ENCODE measurements at places on chromosomes 16 and 17. TPM values are rescaled to one million over a fixed set of nuclear protein-coding genes. Genes with fewer than 3 reads are reported as not detected.

DNA sequence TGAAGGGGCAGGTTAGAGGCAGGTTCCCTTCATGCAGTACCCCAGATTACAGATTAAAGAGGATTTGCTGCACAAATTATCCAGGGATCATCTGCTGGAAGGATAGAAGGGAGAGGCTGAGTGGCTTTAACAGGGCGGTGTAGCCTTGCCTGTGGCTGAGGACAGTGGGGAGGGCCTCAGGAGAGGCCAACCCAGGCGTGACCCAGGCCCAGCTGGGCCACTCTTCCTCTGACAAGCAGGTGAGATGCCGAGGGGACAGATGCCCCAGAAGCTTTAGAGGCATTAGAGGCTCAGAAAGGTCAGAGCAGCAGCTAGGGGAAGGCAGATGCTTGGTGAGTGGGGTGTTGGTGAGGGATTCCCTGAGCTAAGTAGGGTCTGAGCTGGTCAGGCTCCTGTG is 18.1 kb upstream of the MTMR4 start:
- H3K4me1 ChIP-seq = peaks cover 40% of the 10 kb centered on the region
- H3K27ac ChIP-seq = no peak overlapping the region

- DNase-seq = no peak
- peak overlapping the region; percentile 100 for H3K27ac ChIP-seq
- H3K4me3 ChIP-seq = no peak overlapping the region
- peaks cover 97% of the 10 kb centered on the region for H3K4me1 ChIP-seq
These were observed 15.7 kb upstream of the MTSS2 start for GRCh38 chr16:70701596-70701995.

- H3K4me3 ChIP-seq = no peak overlapping the region
- H3K4me1 ChIP-seq = peaks cover 8% of the 10 kb centered on the region
- no peak for DNase-seq
These were observed 104.6 kb upstream of the ZFHX3 start for GRCh38 chr16:73152386-73153125.

DNA sequence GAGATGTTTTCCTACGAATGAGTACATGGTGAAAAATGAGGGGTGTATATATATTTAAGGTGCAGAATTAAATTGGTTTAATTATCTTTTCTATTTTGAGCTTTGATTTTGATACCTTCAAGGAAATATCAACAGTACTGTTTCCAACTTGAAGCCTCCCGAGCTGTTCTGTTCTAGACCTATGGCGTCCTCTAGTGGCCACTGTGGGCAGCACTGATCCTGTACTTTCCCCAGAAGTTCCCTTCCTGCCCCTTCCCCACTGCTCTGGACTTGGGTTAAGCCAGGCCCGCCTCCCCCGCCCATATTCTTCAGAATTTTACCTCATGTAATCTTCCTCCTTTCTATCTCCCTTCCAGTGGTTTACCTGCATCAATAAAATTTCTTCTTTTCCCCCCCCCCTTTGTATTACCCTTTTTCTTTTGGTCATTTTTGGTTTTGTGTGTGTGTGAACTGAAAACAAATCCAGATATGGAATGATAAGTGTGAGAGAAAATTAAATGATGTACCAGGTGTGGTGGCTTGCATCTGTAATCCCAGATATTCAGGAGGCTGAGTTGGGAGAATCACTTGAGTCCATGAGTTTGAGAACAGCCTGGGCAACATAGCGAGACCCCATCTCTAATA is 1643.5 kb downstream of the TP53TG3F start:
- H3K27ac ChIP-seq = no peak overlapping the region
- no peaks in the 10 kb centered on the region for H3K4me1 ChIP-seq
- no peaks in the 10 kb centered on the region for H3K36me3 ChIP-seq
- no peak for DNase-seq
- H3K27me3 ChIP-seq = no peaks in the 10 kb centered on the region

GRCh38 chr17:15952916-15953790 is 8.2 kb downstream of the ADORA2B start:
- peaks cover 47% of the 10 kb centered on the region for H3K4me1 ChIP-seq
- DNase-seq = no peak
- no peak overlapping the region for H3K4me3 ChIP-seq
- H3K36me3 ChIP-seq = peaks cover 8% of the 10 kb centered on the region
- no peaks in the 10 kb centered on the region for H3K27me3 ChIP-seq

DNA sequence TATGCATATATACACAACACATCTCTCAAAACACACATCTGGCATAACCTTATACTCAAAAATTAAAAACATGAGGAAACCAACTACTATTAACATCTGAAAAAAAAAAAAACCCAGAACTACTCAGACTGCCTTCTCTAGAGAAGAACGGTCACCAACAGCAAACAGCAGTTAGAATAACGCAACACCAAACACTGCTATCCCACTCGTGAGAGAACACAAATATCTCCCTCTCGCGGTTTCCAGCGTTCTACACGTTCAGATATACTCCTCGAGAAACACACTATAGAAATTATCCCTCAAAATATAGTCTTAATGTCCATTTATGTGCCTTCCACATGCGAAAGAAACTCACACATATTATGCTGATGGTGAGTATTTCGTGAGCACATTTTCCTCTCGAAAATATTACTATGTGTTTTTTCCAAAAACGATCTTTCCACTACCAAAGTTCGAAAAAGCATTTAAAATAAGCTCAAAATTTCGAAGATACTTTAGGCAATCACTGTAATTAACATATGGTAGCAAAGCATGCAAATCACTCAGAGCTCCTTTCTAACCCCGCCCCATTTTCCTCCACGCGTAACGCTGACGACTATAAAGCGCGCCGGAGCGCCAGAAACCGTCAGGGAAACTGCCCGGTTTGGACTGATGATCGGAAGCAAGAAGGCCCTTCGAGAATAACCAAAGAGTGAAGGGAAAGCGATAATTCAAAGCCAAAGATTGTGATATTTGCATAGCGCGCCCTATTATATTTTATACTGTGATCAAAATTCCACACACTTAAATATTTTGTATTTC is 60.1 kb downstream of the TEX14 start:
- no peaks in the 10 kb centered on the region for H3K36me3 ChIP-seq
- peak; percentile 98 for DNase-seq
- H3K27ac ChIP-seq = no peak overlapping the region

- no peak overlapping the region for H3K4me3 ChIP-seq
- H3K36me3 ChIP-seq = no peaks in the 10 kb centered on the region
- peaks cover 44% of the 10 kb centered on the region for H3K27me3 ChIP-seq
These were observed 233.1 kb upstream of the FOXF1 start for GRCh38 chr16:86277221-86277620.

DNA sequence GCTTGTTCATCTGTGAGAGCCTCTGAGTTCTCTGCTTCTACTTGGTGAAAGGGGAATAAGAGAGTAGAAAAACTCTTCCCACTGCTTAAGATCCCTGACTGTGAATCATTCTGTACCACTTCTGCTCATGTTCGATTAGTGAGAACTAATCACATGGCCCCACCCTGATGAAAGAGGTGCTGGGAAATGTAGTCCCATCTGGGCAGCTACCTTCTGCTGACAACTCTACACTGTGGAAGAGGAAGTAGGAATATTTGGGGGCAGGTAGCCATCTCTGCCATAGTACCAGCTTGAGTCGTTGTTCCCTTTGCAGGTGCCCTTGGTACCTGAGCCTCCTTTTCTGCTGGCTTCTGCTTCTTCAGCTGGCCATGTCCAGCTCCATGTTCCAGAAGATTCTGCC is 29.9 kb downstream of the NKD1 start:
- no peaks in the 10 kb centered on the region for H3K36me3 ChIP-seq
- H3K27me3 ChIP-seq = no peaks in the 10 kb centered on the region
- H3K4me1 ChIP-seq = no peaks in the 10 kb centered on the region

DNA sequence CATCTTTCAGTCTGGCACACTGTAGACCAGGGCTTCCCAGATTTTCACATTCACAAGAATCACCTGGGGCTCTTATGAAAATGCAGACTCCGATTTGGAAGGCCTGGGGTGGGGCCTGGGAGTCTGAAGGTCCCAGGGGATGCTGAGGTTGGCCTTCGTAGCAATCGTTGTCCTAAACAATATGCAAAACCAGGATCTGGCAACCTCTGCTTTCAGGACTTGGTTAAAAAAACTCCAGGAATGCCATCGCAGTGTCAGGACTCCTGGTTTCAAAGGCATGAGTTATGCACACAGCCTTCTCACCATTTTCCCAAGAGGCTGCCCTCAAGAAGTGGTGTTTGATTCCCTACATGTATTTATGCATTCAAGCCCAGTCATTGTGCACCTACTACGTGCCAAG is 6.7 kb downstream of the CLEC19A start:
- no peak overlapping the region for H3K27ac ChIP-seq
- no peaks in the 10 kb centered on the region for H3K36me3 ChIP-seq
- no peaks in the 10 kb centered on the region for H3K4me1 ChIP-seq
- no peak for DNase-seq
- no peak overlapping the region for H3K4me3 ChIP-seq

DNA sequence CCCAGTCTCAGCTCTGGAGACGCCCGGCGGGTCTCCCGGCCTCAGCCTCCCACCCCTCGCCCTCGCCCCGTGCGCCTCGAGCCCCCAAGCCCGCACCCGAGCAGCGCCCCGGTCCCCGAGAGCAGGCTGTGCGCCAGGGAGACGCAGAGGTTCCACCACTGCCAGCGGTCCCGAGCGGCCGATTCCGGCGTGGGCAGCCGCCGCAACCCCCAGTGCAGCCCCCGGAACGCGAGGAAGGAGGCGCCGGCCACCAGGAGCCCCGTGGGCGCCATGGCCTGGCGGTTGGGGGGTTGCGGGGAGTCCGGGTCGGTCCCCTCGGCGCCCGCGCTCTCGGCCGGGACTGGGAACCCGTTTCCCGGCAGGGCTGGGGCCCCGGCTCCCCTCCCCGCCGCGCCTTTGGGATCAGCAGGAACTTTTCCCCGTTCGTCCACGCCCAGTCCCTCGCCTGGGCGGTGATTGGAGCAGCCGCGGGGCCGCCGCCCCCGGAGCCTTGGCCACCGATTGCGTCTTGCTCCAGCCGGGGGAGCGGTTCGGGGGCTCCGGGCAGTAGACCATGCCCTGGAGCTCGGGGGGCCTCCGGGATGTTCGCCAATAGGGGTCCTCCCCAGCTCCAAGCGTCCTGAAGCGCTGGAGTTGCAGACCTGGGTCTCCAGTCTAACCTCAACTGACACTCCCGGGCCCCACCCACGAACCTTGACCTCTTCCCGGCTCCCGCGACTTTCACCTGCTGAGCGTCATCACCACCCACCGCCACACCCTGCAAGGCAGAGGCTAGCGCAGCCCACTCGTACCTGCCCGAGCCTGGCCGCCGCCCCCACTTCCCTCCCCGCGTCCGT is at the start of gene TLCD2:
TLCD2 (minus strand) TSS at position 407 of the 836 bp plus-strand sequence; CDS start at position 272, 135 bp downstream.
- DNase-seq = no peak
- H3K27me3 ChIP-seq = no peaks in the 10 kb centered on the region
- H3K27ac ChIP-seq = peak within 1 kb of the TSS; percentile 78

GRCh38 chr16:85615014-85615851 is 2.1 kb downstream of the GSE1 start:
- H3K36me3 ChIP-seq = peaks cover 4% of the 10 kb centered on the region
- no peaks in the 10 kb centered on the region for H3K27me3 ChIP-seq
- H3K27ac ChIP-seq = no peak overlapping the region
- H3K4me1 ChIP-seq = peaks cover 28% of the 10 kb centered on the region
- no peak overlapping the region for H3K4me3 ChIP-seq

DNA sequence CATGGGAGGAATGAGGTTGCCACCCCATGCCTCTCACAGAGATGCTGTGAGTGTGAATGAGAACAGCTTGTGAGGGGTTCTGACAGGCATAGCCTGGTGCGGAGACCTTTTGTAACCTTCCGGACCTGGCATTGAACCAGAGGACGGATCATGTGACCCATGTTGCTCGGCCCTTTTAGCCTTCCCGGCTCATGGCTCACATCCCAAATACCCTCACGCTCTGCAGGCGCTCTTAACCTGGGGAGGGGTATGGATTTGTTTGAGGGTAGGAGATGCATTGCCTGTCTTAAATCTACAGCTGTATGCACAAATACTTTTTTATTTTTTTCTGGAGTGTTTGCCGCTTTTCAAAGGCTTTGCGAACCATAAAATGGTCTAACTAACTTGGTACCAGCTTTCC is 102.4 kb upstream of the CRHR1 start:
- no peaks in the 10 kb centered on the region for H3K4me1 ChIP-seq
- no peaks in the 10 kb centered on the region for H3K36me3 ChIP-seq

GRCh38 chr16:52070341-52071057 is 476.4 kb downstream of the TOX3 start:
- peaks cover 16% of the 10 kb centered on the region for H3K27me3 ChIP-seq
- no peak for DNase-seq
- no peak overlapping the region for H3K4me3 ChIP-seq
- no peak overlapping the region for H3K27ac ChIP-seq
- H3K36me3 ChIP-seq = no peaks in the 10 kb centered on the region

GRCh38 chr16:75761108-75761507 is 34.8 kb upstream of the CPHXL start:
- no peaks in the 10 kb centered on the region for H3K36me3 ChIP-seq
- peaks cover 13% of the 10 kb centered on the region for H3K27me3 ChIP-seq
- H3K27ac ChIP-seq = no peak overlapping the region
- no peak overlapping the region for H3K4me3 ChIP-seq

GRCh38 chr16:23027386-23027785 is 121.9 kb downstream of the USP31 start:
- H3K4me1 ChIP-seq = peaks cover 5% of the 10 kb centered on the region
- H3K27ac ChIP-seq = no peak overlapping the region
- no peak overlapping the region for H3K4me3 ChIP-seq

GRCh38 chr16:61595605-61596004 is 440.6 kb downstream of the CDH8 start:
- H3K4me3 ChIP-seq = no peak overlapping the region
- no peaks in the 10 kb centered on the region for H3K4me1 ChIP-seq
- H3K27ac ChIP-seq = no peak overlapping the region
- no peaks in the 10 kb centered on the region for H3K27me3 ChIP-seq
- no peaks in the 10 kb centered on the region for H3K36me3 ChIP-seq

GRCh38 chr17:39051001-39051585 is 83.9 kb upstream of the FBXO47 start:
- no peak overlapping the region for H3K4me3 ChIP-seq
- DNase-seq = no peak
- H3K36me3 ChIP-seq = peaks cover 5% of the 10 kb centered on the region
- H3K4me1 ChIP-seq = no peaks in the 10 kb centered on the region

GRCh38 chr17:70674061-70674460 is 504.7 kb downstream of the KCNJ2 start:
- no peak for DNase-seq
- no peaks in the 10 kb centered on the region for H3K36me3 ChIP-seq
- H3K27ac ChIP-seq = no peak overlapping the region
- H3K4me1 ChIP-seq = no peaks in the 10 kb centered on the region
- H3K4me3 ChIP-seq = no peak overlapping the region

GRCh38 chr16:10282367-10282766 is 100.1 kb upstream of the GRIN2A start:
- DNase-seq = no peak
- no peak overlapping the region for H3K4me3 ChIP-seq
- H3K4me1 ChIP-seq = no peaks in the 10 kb centered on the region
- H3K27me3 ChIP-seq = no peaks in the 10 kb centered on the region

GRCh38 chr16:62213763-62214162 is 177.5 kb upstream of the CDH8 start:
- no peaks in the 10 kb centered on the region for H3K27me3 ChIP-seq
- no peaks in the 10 kb centered on the region for H3K36me3 ChIP-seq
- H3K27ac ChIP-seq = no peak overlapping the region
- H3K4me3 ChIP-seq = no peak overlapping the region

- H3K4me3 ChIP-seq = no peak overlapping the region
- peaks cover 68% of the 10 kb centered on the region for H3K4me1 ChIP-seq
- H3K36me3 ChIP-seq = no peaks in the 10 kb centered on the region
- H3K27me3 ChIP-seq = no peaks in the 10 kb centered on the region
These were observed 28.5 kb downstream of the NSMCE1 start for GRCh38 chr16:27239906-27240655.

The MYH2 gene
- not detected for total RNA-seq

The CCL4L2 gene
- not detected for total RNA-seq

The RAD51D gene
- 18.2 TPM for total RNA-seq

The DPEP1 gene
- not detected for total RNA-seq

The TUBB3 gene
- 95.8 TPM for total RNA-seq

The KRT14 gene
- not detected for total RNA-seq

The SLC6A2 gene
- not detected for total RNA-seq

The CCL16 gene
- total RNA-seq = not detected

The SOX9 gene
- total RNA-seq = 1.9 TPM

The SYNGR3 gene
- 0.91 TPM for total RNA-seq

The CD79B gene
- total RNA-seq = not detected

The LGALS9 gene
- 3.1 TPM for total RNA-seq
